Endothelial cell of umbilical vein (primary cell): ENCODE measurements at places on chromosomes 2 and 18. TPM values are rescaled to one million over a fixed set of nuclear protein-coding genes. Genes with fewer than 3 reads are reported as not detected.

ABCG8 gene
- total RNA-seq: not detected in 2 replicates

MARCHF4 gene
- total RNA-seq: 21.5 and 25.2 TPM in 2 replicates

TUBA3D gene
- not detected in 2 replicates for total RNA-seq

PKDCC gene
- total RNA-seq: 5.9 and 6.9 TPM in 2 replicates

MITD1 gene
- total RNA-seq: 29.8 and 30.0 TPM in 2 replicates

ARHGEF4 gene
- not detected in 2 replicates for total RNA-seq

ONECUT2 gene
- total RNA-seq: 0.05 and 0.62 TPM in 2 replicates

PREB gene
- 45.6 and 47.2 TPM in 2 replicates for total RNA-seq

CPLX4 gene
- total RNA-seq: not detected in 2 replicates

TMEM178A gene
- total RNA-seq: 0.90 and 2.8 TPM in 2 replicates

HOXD13 gene
- total RNA-seq: not detected in 2 replicates

SGPP2 gene
- total RNA-seq: not detected in 2 replicates

C2orf49 gene
- total RNA-seq: 15.0 and 16.0 TPM in 2 replicates

HOXD12 gene
- total RNA-seq: not detected in 2 replicates
